ENCODE measurements at places on chromosomes 13 and 19.

- no peak for DNase-seq
These were observed 304 bp downstream of the TSPAN16 start for GRCh38 chr19:11296264-11296663.

- DNase-seq = no peak
These were observed 15.0 kb downstream of the NUFIP1 start for GRCh38 chr13:44974056-44974793.

- no peak for DNase-seq
These were observed 7.2 kb downstream of the GAS6 start for GRCh38 chr13:113856716-113857065.

DNA sequence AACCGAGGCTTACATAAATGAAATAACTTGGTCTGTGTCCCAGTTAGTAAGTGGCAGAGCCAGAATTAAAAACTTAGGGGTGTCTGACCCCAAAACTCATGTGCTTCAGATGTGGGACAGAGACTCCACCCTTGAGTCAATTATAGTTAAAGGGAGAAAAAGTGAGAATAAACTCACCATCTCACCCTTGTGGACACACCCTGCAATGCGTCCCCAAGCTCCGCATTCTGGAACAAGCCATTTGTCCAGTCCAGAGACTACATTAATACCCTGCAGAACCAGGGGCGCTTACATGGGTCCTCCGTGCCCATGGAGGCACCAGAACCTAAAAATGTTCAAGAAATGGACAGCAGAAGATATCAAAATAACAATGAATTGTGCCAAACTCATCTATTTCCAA, 207.0 kb upstream of the ZNF507 start:
- DNase-seq = no peak

GRCh38 chr13:112892426-112893206, 76.4 kb upstream of the MCF2L start:
- no peak for DNase-seq

- no peak for DNase-seq
These were observed 420.4 kb downstream of the EFNB2 start for GRCh38 chr13:106115081-106115480.

DNA sequence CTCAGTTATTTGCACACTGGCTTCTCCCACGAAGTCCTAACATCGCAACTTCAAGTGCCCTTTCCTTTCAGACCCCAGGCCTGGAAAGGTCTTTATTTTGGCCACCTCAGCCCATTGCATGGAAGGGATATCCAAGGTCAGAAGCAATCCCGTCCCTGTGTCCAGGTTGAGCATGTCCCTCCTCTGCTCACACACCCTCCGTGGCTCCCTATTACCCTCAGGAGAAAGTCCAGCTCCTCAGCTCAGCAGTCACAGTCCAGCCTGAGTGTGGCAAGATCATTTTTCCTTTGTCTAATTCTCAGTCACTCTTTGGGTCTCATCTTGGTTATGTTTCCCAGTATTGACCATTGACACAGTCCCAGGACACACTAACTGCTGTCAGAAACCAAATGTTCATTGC, 19.2 kb downstream of the ARRDC2 start:
- no peak for DNase-seq

DNA sequence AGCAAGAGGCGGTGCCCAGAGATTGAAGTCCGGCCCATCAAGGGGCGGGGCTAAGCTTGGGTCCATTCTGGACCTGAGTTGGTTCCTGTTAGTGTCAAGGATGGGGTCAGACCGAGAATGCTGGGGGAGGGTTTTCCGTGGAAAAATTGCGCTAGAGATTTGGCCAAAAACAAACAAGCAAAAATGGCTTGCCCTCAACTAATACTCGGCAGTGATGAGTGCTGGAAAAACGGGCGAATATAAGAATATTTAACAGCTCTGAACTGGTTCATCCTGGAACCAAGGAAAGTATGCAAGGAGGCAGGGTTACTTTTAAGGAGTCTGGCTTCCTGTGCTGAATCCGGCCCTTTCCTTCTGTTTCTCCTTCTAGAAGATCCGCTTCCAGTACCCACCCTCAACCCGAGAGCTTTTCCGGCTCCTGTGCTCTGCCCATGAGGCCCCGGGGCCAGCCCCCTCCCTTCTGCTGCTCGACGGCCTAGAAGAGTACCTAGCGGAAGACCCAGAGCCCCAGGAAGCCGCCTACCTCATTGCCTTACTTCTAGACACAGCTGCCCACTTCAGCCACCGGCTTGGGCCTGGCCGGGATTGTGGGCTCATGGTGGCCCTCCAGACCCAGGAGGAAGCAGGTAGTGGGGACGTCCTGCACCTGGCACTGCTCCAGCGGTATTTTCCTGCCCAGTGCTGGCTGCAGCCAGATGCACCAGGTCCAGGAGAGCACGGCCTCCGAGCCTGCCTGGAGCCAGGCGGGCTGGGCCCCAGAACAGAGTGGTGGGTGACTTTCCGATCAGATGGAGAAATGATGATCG, 880 bp downstream of the SWSAP1 start:
- peak; percentile 70 for DNase-seq

DNA sequence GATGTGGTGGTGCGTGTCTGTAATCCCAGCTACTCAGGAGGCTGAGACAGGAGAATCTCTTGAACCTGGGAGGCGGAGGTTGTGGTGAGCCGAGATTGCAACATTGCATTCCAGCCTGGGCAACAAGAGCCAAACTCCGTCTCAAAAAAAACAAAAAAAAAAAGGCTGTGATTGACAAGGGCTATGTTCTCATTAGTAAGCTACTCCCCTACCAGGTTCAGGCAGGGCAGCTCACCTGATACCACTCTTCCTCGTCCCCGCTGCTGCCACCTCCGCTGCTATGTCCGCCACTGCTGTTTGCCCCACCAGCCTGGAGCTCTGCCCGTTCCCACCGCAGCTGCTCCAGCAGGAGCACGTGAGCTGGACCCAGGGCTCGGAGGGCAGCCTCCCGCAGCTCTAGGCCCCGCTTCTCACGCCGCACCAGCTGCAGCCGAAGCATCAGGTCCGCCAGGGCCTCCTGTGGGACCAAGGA, 9.4 kb downstream of the USHBP1 start:
- DNase-seq = no peak

- DNase-seq = no peak
These were observed 1512.0 kb downstream of the SLITRK1 start for GRCh38 chr13:82370316-82370715.

- DNase-seq = no peak
These were observed 1431.9 kb upstream of the PCDH20 start for GRCh38 chr13:62847520-62847919.

- DNase-seq = no peak
These were observed 225.9 kb downstream of the OLFM4 start for GRCh38 chr13:53254500-53254899.

DNA sequence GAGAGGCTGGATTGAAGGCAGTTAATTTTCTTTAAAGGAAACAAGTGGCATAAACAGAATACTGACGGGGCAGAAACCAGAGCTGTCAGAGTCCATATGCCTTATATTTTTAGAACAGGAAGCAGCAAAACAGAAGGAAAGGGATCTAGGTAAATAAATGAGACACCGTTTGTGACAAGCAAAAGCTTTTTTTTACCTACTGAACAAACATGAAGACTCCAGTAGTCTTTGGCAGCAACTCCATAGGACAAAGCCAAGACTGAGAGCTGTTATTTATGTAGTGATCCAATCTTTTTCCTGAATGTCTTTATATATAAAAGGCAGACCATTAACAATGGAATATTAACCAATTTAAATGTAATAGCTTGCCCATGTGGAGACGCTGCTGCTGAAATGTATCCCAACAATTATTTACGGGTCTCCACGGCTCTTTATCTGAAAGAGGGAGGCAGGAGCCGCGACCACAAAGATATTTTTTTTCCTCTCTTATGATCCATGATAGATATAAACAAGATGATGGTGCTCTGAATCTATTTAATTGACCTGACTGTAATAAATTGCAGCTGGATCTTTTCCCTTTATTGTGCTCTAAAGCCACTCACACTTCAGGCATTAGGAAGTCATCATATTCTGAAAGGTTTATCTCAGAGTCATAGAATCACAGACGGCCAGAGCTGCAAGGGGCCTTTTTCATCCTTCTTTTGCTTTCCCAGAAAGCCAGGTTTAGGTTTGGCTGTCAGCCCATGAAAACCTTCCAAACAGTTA, 687.8 kb downstream of the EFNB2 start:
- no peak for DNase-seq

DNA sequence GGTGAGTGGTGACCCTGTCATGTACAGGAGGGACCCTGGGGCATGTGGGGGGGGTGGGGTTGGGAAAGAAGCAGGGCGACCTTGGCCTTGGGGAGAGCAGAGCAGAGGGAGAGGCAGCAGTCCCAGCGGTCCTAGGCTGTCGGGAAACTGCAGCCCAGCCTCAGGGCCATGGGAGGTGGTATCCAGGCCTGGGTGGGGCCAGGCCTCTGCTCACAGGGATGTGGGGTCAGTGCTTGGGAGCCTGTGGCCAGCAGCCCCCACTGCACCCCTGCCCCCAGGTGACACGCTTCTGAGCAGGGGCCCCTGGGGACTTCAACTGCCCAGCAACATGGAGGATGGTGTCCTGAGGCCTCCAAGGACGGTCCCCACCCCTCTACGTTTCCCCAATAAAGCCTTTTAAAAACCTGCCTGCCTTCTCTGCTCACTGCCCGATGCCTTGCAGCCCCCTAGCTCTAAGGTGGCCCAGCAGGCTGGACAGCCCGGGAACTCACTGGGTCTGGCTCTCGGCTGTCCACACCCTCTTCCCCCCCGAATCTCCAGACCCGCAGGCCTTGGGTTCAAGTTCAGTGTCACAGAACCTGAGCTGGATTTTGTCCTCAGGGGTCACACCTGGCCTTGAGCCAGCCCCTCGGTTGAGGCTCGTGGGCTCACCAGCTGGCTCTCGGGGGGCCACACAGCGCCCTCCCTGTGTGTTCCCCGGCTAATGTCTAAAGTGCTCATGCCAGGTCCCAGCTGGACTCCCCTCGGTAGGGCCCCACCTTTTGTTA, 6.9 kb downstream of the PNKP start:
- no peak for DNase-seq

- no peak for DNase-seq
These were observed 3.4 kb downstream of the EVI5L start for GRCh38 chr19:7833225-7834099.

DNA sequence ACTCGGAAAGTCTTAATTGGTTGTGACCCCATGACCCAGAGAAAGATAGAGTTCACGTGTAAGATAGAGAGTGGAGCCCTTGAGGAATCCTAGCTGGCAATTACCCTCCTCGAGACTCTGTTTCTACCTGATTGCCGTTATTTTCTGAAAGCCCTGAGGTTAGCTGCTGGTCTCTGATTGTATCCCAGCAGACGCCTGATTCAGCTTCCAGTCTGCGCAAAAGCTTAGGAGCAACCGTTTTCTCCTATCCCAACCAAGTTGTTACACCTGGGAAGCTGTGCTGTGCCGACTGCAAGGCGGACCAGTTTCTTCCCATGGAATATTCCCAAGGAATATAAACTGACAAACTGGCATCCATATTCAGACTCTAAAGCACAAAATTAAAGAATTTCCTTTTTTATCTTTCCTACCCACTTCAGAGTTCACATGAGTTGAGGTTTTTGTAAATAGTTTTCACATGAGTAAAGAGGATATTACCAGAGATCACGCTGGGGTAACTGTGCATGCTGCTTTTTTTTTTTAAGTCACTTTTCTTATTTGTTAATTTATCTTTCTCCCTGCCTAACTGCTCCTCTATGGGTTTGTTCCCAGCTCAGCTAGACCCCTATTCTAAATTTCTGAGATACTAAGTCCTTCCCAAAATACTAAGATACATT, 1.5 kb upstream of the TRPC4 start:
- DNase-seq = no peak

- DNase-seq = no peak
These were observed 15.1 kb upstream of the DPP9 start for GRCh38 chr19:4738734-4739133.
